ENCODE measurements at places on chromosomes 1 and 21.

DNA sequence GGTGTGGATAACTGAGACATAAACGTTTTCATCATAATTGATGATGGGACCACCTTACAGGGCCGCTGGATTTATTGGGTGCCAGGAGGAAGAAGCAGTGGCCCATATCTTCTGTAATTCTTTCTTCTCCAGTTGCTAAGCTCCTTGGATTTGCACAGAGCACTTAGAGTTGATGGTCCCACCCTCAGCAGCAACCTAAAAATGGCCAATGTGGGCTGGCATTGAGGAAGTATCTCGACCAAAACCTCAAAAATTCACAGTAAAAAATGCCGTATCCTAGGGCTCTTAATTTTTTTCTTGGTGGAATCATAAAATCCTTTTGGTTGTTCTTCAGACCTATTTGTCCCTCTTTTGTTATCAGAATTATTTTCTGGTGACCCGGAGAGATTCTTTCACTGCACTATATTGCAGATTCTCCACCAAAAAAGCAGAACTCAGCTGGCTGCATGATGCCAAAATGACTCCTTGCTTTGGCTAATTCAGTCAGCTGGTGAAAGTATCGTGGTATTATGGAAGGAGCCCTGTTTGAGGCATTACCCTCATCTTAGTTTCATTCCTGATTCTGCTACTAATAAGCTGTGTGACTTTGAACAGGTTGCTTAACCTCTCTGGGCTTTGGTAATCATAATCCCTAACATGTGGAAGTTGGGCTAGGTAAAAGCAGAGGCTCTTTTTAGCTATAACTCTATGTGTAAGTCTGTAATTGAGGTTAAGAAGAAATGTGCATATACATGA is 27.6 kb downstream of the KIRREL1 start:
- DNase-seq, result no peak

GRCh38 chr1:26520339-26520738 is 9.2 kb upstream of the RPS6KA1 start:
- DNase-seq, result no peak

- no peak for DNase-seq
Observed at GRCh38 chr1:228697207-228698016, 37.9 kb upstream of the RHOU start.

GRCh38 chr1:1318131-1318652 is 6.3 kb downstream of the INTS11 start:
- DNase-seq, result no peak

DNA sequence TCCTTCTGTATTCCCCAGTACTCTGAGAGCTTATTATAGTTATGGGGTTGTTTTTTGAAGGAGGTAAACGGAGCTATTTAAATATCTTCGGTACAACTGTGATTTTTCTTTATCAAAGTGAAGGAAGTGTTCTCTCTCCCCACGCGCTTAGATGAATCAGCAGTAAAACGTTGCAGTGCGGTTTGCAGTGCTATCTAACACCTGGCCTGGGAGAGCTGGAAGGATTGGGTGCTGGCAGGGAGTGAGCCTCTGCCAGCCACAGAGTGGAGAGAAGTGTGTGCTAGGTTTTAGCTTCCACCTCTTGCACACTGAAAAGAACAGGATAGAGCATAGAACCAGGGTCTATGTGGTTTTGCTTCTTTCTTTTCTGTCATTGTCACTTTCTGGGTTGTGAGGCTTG is 165.9 kb downstream of the SDCCAG8 start:
- DNase-seq, result peak; percentile 41

All from CD4-positive, alpha-beta T cell treated with Interleukin-12 subunit alpha and Interleukin-12 subunit beta, for 1 hour (primary cell).